AG09309 (cell line): ENCODE measurements at places on chromosomes 13 and 19.

- DNase-seq, result peak; percentile 29
These were observed 53.0 kb upstream of the ZNF254 start for GRCh38 chr19:24033963-24034342.

GRCh38 chr19:44232867-44233266, 20.5 kb downstream of the ZNF227 start:
- DNase-seq, result no peak

- no peak for DNase-seq
These were observed 180.4 kb downstream of the LIG4 start for GRCh38 chr13:108034909-108035410.

DNA sequence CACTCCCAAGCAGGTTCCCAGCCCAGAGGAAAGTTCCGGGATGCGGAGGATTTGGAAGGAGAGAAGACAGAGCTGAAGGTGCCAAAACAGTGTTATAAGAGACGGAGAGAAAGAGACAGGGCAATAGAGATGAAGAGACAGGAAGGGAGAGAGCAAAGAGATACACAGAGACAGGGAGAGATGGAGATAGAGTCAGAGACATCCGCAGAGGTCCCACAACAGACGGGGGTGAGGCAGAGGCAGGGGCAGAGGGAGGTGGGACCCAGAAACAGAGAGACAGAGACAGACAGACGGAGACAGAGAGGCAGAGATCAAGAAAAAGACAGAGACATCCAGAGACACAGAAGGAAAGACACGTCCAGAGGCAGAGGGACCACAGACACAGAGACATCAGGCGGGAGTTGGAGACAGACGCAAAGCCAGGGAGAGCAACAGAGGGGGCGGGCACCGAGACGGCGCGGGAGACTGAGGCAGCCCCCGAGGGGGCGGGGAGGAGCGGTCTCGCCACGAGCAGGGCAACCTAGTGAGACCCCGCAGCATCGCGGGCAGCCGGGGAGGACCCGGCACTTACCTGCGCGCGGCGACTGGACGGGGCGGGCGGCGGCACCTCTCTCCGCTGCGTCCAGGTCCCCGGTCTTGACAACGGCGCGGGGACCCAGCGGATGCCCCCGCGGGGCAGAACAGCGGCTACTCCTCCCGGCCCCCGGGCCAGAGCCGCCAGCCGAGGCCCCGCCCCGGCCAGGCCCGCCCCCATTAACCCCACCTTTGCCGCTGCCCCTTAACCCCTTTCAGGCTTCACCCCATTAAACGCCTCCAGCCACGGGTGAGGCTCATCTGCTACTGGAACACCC, at the start of gene GPR4:
Gene GPR4, minus strand, starts transcription at position 689 of the 851 bp plus-strand sequence. CDS start 10,346 bp downstream, outside the sequence.
- no peak for DNase-seq

GRCh38 chr19:29538146-29538545, 12.4 kb downstream of the VSTM2B start:
- DNase-seq, result no peak

- DNase-seq, result no peak
These were observed 81.9 kb upstream of the SLC15A1 start for GRCh38 chr13:98834254-98834960.

GRCh38 chr19:13152356-13152973, 2.3 kb downstream of the IER2 start:
- no peak for DNase-seq
